Stimulated activated CD4-positive, alpha-beta T cell treated with anti-CD3 and anti-CD28 coated beads, Interleukin-1b, Interleukin-23, amount 100 ng/mL, for 4 hours (primary cell): ENCODE measurements at places on chromosomes 11 and 22.
A peak's percentile ranks its signal among the peaks of the same experiment; 100 is the strongest.

DNA sequence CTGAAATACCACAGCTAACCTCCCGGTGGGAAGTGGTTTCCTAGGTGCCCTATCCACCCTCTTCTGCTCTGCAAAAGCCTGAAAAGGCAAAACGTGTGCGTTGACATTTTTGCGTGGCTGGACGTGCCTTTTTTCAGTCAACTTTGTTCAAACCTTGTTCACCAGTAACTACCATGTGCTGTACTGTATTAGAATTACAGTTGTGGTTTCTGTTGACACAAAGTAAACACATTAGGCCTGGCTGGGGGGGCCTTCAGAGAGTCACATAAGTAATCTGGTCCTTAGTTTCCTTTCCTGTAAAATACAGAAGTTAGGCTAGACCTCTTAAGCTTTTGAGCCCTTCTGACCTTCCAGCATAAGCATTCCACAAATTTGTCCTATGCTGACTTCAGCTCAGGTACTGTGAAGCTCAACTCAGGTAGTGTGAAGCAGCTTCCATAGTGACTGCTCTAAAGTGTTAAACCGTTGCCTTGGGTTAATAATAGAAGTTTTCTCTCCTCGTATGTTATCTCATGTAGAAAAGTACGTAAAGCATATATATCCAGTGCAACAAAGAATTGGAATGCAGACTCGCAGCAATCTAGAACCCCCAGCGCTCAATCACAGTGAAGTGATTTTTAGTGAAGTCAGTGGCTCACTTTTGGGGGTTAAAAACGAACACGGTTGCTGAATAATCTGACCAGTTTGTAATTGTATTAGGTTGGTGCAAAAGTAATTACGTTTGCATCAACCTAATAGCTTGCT lies 1.8 kb downstream of the EWSR1 start:
- no peak for DNase-seq

- no peak for DNase-seq
These were observed 26.6 kb upstream of the L3MBTL2 start for GRCh38 chr22:41178425-41178975.

DNA sequence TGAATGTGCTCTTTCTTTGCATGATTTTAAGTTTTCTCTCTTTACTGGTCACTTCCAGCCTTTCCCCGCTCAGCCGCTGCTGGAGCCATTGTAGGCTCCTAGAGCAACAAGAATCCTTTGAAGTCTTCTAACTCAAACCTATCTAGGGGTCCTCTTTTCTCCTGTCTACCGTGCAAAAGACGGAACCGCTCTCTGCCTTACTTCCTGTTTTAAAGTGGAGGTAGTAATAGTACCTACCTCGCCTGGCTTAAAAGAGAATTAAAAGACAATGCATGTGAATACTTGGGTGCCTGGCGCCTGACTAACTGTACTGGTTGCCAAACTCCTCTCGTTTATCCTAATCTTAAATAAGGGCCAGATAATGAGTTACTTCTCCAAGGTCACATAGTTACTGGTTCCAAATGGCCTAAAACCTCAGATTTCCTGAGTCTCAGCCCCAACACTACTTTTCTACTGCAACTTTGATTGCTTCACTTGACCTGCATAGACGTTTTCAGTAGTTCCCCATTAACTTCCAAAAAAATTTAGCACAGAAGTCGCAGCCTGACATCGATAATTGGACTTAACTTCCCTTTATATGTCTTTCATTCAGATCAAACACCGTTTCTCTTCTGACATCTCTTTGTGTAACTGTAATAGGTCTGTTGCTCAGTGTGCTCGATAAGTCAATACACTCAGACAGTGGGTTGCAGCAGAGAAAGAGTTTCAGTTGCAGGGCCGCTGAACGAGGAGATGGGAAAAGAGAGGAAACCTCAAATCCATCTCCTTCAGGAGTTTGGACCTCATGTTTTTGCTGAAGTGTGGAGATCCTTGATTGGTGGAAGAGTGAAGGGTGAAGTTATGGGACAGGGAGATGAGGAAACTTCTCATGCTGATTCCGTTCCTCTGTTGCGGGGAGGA lies 891 bp downstream of the SAMM50 start:
- DNase-seq: no peak

GRCh38 chr11:16111690-16112089 lies 244.7 kb downstream of the SOX6 start:
- DNase-seq: no peak

DNA sequence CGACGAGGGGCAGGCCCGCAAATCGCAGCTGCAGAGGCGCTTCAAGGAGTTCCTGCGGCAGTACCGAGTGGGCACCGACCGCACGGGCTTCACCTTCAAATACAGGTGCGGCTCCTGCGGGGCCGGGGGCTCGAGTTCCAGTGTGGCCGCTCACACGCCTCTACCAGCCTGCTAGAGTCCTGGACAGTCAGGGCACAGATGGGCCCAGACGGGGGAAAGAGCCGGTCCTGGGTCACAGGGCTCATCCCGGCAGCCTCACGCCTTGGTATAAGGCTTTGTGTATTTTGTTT lies 506 bp downstream of the MCM5 start:
- no peak for DNase-seq

DNA sequence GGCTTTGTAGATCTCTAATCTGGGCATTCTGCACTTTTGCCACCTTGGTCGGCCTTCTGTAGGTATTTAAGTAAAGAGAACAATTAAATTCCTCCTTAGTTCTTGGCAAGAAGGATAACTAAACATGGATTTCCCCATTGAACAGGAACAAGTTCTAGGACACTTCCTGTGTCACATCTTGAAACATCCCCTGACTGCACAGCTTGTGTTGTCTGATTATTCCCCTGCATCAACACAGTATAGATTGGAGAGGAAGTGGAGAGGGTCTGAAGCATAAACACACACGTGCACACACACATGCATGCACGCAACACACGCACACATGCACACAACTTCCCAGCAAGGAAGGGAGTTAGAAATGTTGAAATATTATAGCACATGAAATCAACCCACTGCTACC lies 8.6 kb downstream of the ISX start:
- DNase-seq: no peak

GRCh38 chr11:111978028-111978771 lies 41.1 kb downstream of the DIXDC1 start:
- DNase-seq: no peak

GRCh38 chr22:20395181-20395906 lies 1.4 kb downstream of the ZNF74 start:
- no peak for DNase-seq

- DNase-seq: no peak
These were observed 36.9 kb upstream of the POLA2 start for GRCh38 chr11:65224930-65225278.

- DNase-seq: no peak
These were observed 81.1 kb downstream of the LARGE2 start for GRCh38 chr11:46003572-46003971.

- no peak for DNase-seq
These were observed 187.5 kb downstream of the CADM1 start for GRCh38 chr11:115316696-115317095.

- DNase-seq: no peak
These were observed 15.6 kb upstream of the CHRNA10 start for GRCh38 chr11:3686751-3687150.

DNA sequence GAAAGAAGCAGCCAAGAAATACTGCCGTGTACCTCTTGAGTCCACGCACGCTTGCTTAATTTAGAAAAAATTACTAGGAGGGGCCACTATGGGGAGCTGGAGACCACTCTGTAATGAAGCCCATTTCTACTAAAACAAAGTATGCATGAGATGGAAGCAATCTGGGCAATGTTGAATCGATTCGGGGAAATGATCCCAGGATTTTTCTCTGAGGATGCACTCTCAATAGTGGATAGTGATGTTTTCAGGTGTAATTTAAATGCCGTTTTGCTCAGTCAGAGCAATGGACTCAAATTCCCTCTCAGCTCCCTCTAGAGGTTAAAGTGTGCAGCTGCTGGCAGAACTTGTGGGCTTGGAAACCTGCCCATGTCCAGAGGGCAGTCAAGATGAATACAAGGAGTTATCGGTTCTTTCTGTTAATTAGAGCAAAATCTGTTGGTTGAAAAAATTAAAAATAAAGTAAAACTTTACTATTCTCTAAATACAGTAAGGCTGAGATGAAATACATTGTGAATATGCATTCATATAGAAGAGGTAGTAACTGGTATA lies 64.1 kb downstream of the ME3 start:
- DNase-seq: no peak

GRCh38 chr11:64580412-64580811 lies 10.6 kb upstream of the SLC22A12 start:
- no peak for DNase-seq

DNA sequence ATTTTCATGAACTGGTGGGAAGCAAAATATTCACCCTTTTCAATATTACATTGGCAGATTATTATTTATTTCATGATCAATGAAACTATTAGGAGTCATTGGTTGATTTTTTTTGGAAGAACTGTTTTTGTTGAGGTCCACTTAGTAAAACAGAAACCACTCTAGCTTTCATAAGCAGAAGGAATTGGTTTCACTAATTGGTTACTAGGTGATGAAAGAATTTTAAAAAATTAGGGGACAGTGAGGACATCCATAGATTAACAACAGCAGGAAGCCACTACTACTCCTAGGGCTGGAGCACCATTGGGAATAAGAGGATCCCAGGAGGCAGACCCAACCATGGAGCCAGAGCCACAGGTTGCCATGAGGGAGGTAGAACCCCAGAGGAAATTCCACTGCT lies 74.4 kb upstream of the KCNA4 start:
- no peak for DNase-seq

DNA sequence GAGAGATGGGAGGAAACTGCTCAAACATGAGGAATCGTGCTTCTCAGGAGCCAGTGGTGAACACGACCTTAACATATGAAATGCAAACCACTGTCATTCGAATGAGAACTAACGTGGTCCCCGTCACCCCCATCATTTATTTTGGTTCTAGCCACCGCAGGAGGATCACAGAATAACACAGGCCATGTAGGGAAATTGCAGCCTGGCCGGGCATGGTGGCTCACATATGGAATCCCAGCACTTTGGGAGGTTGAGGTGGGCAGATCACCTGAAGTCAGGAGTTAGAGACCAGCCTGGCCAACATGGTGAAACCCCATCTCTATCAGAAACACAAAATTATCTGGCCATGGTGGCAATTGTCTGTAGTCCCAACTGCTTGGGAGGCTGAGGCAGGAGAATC lies 27.1 kb downstream of the KRTAP5-5 start:
- DNase-seq: no peak

GRCh38 chr22:48578138-48579042 lies 1249.3 kb downstream of the BRD1 start:
- DNase-seq: no peak

DNA sequence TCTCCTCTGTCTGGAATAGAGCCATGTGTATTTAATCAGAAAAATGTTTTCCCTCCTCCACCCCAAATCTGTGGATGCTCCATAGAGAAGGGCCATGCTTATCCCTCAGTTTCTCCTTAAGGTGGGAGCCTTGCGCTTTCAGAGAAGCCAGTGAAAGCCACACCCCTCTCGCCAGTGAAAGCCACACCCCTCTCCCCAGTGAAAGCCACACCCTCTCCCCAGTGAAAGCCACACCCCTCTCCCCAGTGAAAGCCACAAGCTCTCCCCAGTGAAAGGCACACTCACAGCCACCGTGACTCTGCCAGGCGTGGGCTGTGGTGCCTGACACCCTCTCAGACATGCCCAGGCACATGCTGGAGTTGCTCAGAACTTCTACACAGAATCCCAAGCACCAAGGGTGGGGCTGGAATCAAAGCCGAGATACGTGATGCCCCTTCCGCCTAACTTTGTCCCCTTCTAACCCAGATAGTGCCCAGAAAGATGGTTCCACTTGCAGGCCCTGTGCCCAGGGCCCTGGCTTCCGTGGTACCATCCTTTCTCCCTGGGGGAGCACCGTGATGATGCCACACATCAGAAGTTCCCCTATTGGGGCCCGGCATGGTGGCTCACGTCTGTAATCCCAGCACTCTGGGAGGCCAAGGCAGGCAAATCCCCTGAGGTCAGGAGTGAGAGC lies 16.5 kb upstream of the PRR5 start:
- DNase-seq: peak; percentile 82

GRCh38 chr22:32127904-32128303 lies 31.2 kb downstream of the C22orf42 start:
- no peak for DNase-seq

GRCh38 chr11:113148076-113148475 lies 166.3 kb upstream of the TTC12 start:
- no peak for DNase-seq

GRCh38 chr11:15629690-15630321 lies 515.1 kb downstream of the INSC start:
- no peak for DNase-seq

DNA sequence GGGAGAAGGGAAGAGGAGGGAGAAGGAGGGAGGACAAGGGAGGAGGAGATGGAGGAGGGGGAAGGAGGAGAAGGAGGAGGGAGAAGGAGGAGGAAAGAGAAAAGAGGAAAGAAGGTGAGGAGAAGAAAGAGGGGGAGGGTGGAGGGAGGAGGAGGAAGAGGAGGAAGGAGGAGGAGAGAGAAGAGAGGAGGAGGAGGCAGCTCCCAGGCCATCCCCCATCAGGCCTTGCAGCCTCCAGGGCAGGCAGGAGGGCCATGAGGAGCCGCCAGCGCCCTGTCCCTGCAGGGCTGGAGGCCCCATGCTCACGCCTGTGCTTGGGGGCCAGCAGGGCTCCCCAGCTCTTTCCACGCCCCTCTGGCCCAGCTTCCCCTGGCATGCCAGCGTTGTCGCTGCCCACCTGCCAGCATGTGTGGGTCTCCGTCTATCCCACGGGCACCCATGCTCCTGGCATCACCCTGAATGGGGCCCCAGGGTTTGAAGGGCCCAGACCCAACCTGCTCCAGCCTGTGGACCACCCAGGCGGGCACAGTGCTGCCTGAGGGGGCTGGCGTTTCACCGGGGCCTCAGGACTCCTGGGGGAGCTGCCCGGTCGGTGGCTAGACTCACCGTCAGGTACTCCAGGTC lies 5.2 kb downstream of the TSPAN32 start:
- DNase-seq: no peak

DNA sequence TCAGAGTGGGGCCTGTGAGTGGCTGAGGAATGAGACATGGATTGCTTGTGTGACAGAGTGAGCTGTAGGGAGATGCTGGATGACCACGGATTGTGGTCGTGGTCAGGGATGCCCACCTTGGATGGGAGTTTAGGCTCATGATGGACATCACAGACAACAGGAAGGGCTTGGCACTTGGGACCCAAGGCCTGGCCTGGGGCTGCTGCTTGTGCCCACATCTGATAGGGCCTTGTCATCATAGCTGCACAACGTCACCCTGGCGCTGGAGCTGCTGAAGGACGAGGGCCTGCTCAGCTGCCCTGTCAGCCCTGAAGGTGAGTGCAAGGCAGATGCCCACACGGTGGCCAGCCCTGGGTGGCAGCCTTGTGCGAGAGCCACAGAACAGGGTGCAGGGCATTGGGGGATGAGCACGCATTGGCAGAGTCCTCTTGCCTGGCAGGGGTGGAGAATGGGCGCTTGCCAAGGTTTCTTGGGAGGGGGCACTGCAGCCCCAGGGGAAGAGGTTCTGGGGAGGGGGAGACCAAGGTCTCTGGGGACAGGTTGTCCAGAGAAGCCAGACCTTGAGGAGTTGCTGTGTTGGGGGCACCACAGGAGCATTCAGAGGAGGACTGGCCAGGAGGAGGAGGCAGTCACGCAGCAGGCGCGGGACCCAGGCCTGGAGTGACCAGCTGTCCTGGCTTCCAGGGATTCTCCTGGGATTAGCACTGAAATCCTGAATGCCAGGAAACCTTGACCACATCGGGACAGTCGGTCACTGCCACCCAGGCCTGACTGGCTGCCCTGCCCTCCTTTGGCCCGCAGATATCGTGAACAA lies 25.0 kb downstream of the PARVG start:
- no peak for DNase-seq

- DNase-seq: no peak
These were observed 17.4 kb downstream of the LARGE2 start for GRCh38 chr11:45939836-45940235.

- no peak for DNase-seq
These were observed 449.6 kb upstream of the B3GAT1 start for GRCh38 chr11:134861490-134862104.

GRCh38 chr11:70532066-70532440 lies 133.7 kb downstream of the CTTN start:
- no peak for DNase-seq
